ENCODE measurements at places on chromosomes 5 and 9. TPM values are rescaled to one million over a fixed set of nuclear protein-coding genes. Genes with fewer than 3 reads are reported as not detected.
A peak's percentile ranks its signal among the peaks of the same experiment; 100 is the strongest.

Gene FER
- 38.7 TPM for total RNA-seq

Gene TMEM171
- 2.4 TPM for total RNA-seq

Gene HTR4
- not detected for total RNA-seq

Gene AQP3
- total RNA-seq: 203 TPM

GRCh38 chr9:126228111-126228780 is 98.4 kb upstream of the MVB12B start:
- no peak for DNase-seq

- peak; percentile 82 for DNase-seq
Observed at GRCh38 chr9:92790542-92791527, 26.2 kb upstream of the BICD2 start.

DNA sequence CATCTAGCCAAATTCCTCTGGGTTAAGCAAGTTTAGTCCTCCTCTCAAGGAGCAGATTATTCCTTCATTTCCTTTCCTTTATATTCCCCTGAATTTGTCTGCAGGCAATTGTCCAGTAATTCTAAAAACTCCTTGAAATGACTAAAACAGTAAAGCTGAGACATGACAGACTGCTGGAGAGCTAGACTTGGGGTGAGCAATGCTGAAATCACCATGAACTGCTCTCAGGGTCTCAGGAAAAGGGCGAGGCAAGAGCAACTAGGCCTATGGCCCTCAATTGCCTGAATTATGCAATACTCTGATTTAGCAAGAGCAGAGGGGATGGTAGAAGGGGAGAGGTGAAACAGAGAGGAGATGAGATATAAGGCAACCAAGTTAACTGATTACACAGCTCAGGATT is 172.9 kb upstream of the NREP start:
- no peak for DNase-seq

GRCh38 chr9:87243602-87244001 is 254.1 kb upstream of the DAPK1 start:
- no peak for DNase-seq
